Kidney epithelial cell (primary cell): ENCODE measurements at places on chromosomes 3 and 15.

DNA sequence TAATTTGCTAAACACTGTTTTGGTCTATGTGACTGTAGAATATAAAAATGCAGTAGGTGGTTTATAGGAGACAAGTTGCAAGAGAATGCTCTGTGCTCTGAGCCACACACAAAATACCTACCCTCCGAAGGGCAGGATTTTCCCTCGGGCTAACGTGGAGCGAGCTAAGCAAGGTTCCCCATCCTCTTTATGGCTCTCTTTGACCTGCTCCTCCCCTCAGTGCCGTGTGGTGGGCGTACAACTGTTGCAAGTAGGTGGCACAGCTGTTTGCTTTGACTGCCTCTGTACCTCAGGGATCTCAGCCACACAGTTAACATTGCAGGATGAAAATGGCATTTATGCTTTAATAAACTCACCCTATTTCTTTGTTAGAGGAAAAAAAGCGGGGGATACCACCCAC lies 339.1 kb downstream of the SATB1 start:
- DNase-seq, result no peak

DNA sequence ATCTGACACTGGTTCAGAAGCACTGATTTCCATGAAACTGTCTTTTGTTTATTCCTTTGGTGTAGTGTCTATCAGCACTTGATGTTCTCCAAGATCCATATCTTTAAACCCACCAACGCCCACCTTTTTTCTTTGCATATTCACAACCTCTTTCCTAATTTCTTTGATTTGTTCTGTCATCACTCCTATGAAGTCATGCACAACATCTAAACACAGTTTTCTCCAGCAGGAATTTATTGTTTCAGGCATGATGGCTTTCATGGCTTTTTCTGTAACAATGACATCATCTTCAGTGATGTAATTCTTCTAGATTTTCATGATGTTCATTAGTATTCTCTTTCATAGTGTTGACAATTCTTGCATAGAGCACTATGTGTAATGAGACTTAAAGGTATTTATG lies 219.6 kb upstream of the POU1F1 start:
- no peak for DNase-seq

- no peak for DNase-seq
These were observed 237.9 kb downstream of the ADAMTS17 start for GRCh38 chr15:100103828-100104227.

DNA sequence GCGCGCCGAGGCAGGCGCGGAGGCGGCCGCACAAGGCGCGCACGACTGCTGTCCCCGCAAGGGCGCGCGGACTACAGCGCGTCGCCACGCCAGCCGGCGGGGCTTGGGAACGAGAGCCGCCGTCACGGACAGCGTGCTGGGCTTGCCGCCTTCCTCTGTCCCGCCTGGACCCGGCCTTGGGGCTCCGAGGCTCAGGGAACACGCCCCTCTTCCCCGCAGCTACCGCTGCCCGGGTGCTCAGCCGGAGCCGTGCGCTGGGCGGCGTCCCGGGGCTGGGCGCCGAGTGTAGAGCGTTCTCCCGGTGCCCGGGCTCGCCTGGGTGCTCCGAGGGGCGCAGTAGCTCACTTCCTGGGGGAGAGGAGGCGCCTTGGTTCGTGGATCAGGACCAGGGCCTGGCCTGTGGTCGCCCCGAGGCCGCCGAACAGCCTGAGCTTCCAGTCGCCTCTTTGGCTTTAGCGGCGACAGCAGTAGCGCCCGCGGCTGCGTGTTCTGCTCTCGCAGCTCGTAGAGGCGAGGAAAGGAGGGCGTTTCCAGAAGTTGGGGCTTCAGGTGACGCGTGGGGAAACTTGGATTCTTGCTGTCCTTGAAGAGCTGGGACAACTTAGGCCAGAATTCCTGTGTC lies 226.7 kb upstream of the C2CD4B start:
- no peak for DNase-seq

GRCh38 chr3:134464064-134464688 lies 21.6 kb downstream of the ANAPC13 start:
- peak; percentile 65 for DNase-seq

GRCh38 chr15:98923171-98923570 lies 84.4 kb downstream of the PGPEP1L start:
- no peak for DNase-seq

GRCh38 chr15:31169558-31169957 lies 68.0 kb upstream of the TRPM1 start:
- no peak for DNase-seq

GRCh38 chr3:113573728-113574127 lies 41.4 kb downstream of the SIDT1 start:
- no peak for DNase-seq

GRCh38 chr3:117540597-117540996 lies 831.0 kb downstream of the TUSC7 start:
- no peak for DNase-seq

DNA sequence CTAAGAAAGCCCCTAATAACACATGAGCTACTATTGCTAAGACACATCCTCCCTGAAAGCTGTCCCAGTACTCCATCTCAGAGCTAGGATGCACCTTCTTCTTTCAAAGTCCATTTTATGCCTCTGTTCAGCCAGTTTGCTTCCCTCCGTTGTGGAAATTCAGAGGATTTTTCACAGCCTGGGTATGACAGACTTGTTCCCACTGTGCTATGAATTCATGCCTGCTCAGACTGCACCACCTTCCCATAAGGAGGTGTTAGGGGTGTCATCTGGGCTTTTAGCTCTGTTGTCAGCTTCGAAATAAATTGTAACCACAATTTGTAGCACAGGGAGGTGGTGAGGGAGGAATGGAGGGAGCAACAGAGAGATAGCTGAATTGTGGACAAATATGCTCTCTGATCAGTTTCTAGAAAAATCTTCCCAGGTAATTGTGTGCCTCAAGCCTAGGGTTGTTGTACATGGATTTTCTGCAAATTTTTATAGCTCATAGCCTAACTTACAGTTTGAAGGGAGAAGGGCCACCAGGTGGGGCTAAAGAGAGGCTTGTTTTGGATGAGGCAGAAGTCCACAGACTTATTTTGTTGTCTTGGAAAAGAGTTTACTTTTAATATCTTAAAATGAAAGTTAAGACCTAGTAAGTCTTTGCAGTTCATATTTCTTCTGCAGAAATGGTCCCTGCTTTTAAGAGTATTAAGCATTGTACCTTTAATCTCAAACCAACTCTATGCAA lies 462.0 kb downstream of the PDCD6IP start:
- peak; percentile 19 for DNase-seq

- DNase-seq, result no peak
These were observed 164.5 kb downstream of the FBLN2 start for GRCh38 chr3:13713396-13713795.

DNA sequence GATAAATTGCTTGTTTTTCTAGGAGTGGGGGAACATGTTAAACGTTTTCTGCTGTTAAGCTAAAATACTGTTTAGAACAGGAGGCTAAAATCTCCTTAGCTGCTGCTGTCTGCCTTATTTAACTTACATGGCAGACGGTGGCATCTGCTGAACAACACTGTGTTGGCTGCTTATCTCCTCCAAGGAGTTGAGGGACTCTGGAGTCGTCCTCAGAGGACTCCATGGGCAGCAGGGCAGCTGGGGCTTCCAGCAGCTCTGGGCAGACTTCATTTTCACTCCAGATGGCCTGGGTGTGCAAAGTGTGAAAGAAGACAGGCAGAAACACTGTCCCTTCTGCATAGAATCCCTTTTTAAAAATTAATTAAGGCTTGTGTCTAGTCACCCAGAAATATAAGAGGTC lies 52.9 kb upstream of the NUDT16 start:
- no peak for DNase-seq
